ENCODE measurements at places on chromosomes 4 and X. TPM values are rescaled to one million over a fixed set of nuclear protein-coding genes. Genes with fewer than 3 reads are reported as not detected.

- no peak for DNase-seq
These were observed 57.4 kb downstream of the VEGFC start for GRCh38 chr4:176735300-176735699.

- DNase-seq: no peak
These were observed 511.0 kb upstream of the KLHL4 start for GRCh38 chrX:87006561-87006960.

Gene F8A3
- total RNA-seq: 7.5 TPM

Gene TMSB15A
- total RNA-seq: 1.6 TPM

DNA sequence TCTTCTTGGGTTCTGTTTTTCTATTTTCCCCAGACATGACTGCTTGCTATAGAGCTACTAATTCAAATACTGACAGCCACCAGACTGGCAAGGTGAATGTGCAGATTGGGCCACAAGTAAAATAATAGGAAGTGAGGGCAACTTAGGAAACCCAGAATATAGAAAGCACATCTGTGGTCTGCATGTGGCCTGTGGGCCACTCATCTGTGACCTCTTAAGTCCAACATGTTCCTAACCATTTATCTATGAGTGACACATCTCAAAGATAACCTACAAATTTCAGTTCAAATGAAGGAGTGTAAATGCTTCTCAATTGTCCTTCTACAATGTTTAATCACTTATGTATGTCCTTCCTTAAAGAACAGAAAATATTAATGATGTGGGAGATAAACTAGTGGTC, 128.9 kb downstream of the REELD1 start:
- no peak for DNase-seq

- no peak for DNase-seq
These were observed 6.5 kb downstream of the UGT2B17 start for GRCh38 chr4:68569466-68570121.

Gene SMARCA1
- total RNA-seq: 33.4 TPM

Gene FMR1NB
- total RNA-seq: not detected

DNA sequence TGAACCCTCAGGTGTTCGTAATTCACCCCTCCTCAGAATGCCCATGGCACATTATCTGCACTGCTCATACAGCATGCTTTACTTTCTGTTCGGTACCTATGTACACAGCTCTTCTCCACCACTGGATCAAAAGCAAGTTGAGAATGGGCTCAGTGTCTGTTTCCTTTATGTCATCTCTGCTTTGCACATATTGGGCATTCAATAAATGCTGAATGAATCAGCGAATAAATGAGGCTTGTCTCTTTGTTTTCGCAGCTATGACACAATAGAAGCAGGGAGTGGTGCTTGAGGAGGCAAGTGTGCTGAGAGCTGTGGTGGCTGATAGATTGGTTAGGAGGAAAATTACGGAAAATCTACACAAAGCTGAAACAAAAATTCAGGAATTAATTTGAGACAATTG, 109.1 kb upstream of the VMA21 start:
- no peak for DNase-seq

DNA sequence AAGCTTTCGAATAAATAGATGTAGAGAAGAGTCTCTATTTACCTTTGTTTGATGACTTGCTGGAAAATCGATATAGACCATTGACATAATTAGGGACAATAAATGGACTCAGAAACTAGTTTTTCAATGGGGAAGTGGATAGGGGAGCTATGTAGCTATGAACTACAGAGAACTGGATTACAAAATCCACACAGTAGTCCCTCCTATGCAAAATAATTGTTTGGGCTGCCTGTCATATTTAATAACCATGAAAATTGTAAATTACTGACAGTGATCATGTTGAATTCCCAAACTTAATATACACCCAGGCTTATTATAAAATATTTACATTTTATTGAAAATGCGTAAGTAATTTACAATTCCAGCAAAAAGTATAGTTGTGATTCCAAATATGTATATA, 333.1 kb upstream of the FAM241A start:
- no peak for DNase-seq

DNA sequence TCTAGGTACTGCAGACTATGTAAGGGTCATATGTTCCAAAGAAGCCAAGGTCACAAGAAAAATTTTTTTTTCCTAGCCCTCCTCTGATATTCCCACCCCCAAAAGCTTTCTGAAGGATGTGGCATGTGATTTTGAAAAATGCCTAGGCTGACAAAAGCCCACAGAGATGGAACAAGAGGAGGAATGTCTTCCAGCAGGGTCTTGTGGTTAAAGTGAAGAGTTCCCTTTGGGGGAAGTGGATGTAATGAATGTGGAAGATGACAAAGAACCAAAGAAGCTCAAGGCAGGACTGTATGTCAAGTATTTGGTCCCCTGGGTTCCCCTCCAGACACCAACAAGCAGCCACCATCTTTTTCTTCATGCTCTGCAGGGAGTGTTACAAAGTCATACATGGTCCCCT, 268.8 kb downstream of the BCOR start:
- no peak for DNase-seq

DNA sequence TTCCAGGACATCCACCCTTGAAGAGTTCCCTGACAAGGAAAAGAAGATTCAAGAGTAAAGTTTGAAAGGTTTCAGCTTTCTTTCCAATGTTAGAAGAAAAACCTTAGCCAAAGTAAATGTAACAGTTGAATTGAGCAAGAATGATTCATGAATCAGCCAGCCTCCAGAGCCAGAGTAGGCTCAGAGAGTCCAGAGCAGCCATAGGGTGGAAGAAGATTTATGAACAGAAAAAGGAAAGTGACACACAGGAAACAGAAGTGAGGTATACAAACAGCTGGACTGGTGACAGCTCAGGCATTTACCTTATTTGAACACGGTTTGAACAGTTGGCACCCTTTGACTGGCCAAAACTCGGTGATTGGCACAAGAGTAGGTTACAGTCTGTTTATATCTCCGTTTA, 63.2 kb downstream of the QDPR start:
- DNase-seq: no peak

GRCh38 chr4:13640149-13640940, 12.8 kb upstream of the BOD1L1 start:
- DNase-seq: no peak

All from breast epithelium (tissue), 4 donors.